Stimulated activated CD8-positive, alpha-beta memory T cell treated with anti-CD3 and anti-CD28 coated beads, Interleukin-2, amount 100 ng/mL, for 1 hour (primary cell): ENCODE measurements at places on chromosomes 13 and 19.
A peak's percentile ranks its signal among the peaks of the same experiment; 100 is the strongest.

GRCh38 chr19:58395979-58396627, 647 bp downstream of the RNF225 start:
- no peak for DNase-seq

DNA sequence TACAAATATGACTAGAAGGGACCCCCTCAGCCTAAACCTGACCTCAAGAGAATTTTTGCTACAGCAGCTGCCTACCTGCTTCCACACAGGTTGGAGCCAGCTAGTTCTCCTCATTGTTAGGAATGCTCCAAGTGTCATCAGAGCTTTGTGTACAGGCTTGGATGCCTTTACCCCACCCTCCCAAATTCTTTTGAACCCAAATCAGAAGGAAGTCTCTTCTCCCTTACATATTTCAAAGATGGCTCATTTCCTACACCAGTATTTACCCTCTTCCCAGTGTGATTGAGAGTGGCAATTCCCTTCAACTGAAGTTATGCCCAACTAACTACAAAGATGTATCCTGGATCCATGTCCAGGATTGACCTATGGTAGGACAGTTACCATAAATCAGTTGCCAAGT, 323.2 kb downstream of the OXGR1 start:
- DNase-seq = no peak

- DNase-seq = no peak
Observed at GRCh38 chr13:27919934-27920676, at the start of gene PDX1. Gene PDX1, plus strand, starts transcription at chr13:27920000. Its CDS starts 139 bp downstream, at chr13:27920139.

GRCh38 chr19:42401365-42402303, 11.5 kb upstream of the CNFN start:
- DNase-seq = peak; percentile 57

DNA sequence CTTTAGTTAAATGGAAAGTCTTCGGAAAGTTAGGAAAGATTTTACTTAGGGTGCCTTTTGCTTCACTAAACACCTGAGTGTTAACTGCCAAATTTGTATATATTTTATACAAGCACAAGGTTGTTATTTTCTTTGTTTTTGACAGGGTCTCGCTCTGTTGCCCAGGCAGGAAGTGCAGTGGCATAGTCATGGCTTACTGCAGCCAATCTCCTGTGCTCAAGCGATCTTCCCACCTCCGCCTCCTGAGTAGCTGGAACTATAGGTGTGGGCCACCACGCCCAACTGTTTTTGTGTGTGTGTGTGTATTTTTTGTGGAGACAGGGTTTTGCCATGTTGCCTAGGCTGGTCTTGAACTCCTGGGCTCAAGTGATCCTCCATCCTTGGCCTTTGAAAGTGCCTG, 16.2 kb downstream of the KCTD4 start:
- no peak for DNase-seq

DNA sequence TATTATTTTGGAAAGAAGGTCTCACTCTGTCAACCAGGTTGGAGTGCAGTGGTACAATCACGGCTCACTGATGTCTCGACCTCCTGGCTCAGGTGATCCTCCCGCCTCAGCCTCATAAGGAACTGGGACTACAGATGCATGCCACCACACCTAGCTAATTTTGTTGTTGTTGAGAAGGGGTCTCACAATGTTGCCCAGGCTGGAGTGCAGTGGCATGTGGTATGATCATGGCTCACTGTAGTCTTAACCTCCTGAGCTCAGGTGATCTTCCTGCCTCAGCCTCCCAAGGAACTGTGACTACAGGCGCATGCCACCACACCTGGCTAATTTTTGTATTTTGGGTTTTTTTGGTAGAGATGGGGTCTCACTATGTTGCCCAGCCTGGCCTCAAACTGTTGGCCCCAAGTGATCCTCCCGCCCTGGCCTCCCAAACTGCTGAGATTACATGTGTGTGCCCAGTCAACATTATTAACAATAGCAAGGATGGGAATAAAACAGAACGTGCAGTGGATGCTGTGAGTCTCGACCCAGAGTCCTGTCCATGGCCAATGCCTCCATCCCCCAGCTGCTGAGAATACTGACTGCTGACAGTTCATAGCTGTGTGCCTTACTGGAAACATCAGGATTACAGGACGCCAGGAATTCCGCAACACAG, 5.4 kb upstream of the MBD3L3 start:
- no peak for DNase-seq

DNA sequence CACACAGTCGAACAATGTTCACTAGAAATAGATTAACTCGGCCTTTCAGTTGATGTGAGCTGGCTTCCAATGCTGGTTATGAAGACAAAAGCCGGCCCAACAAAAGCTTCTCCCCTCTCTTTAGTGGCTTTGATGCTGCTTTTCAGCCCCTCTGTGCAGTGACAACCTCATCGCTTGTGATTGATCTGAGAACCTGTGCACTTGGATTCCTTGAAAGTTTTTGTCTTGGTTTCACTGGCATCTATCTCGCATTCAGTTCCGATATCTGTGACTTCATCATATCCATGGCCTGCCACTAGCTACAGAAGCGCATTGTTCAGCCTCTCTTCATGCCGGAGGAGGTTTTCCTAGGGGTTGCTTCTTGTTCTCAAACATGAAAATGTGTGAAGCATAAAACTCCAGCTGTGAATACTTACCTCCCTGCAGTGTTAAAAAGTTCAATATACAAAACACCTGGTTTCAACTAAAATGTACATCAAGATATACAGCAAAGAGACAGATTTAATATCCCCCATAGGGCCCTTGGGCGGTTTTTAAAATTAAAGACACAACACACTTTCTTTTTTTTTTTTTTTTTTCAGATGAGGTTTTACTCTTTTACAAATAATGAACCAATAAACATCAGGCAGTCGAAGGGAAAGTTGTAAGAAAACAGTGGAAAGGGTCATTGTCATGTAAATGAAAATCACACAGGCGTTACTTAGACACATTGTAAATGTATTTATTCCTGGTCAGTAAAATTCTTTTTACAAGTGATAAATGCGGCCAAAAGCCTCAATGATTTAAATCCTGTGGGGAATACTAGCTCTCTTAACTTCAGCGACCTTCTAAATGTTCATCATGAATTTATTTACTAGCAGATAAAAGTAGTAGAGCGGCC, 1252.8 kb downstream of the EFNB2 start:
- DNase-seq = no peak

GRCh38 chr19:51114087-51114729, 6.0 kb upstream of the CTU1 start:
- no peak for DNase-seq

DNA sequence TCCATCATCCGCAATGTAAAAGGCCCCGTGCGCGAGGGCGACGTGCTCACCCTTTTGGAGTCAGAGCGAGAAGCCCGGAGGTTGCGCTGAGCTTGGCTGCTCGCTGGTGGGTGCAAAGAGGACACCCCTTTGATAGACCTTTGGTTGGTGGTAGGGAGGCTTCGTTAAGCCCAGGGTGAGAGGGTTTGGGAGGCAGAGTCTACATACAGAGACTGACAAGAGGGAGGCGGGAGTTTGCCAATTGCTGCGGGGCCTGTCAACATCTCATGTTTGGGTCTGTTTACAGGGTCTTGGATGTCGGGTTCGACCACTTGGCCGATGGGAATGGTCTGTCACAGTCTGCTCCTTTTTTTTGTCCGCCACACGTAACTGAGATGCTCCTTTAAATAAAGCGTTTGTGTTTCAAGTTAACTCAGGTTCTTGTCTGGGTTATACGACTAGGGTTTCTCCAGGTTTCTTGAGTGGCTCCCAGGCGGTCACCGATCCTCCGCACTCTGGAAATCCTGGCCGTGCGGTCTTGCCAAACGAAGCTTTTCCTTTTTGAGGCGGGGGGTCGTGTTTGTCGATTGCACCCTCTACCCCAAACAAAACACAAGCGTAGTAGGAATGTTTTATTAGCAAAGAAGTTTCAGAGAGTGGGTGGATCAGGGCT, 816 bp downstream of the RPS28 start:
- DNase-seq = no peak

DNA sequence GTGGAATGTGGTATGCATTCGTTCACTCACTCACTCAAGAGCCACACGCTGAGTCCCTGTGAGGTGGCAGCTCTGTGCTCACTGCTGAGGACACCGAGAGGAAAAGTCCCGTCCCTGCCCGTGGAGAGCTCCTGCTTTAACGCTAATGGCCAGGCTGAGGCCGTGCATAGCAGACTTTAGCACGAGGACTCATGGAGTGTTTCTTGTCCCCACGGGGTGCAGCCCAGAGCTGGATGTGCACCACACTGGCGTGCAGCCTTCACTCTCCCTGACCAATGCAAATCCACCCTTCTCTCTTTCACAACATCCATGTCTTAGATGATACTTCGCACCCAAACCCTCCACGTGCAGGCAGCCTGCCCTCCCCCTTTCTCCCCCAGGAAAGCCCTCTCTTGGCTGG, 159.6 kb upstream of the ZNF536 start:
- no peak for DNase-seq

DNA sequence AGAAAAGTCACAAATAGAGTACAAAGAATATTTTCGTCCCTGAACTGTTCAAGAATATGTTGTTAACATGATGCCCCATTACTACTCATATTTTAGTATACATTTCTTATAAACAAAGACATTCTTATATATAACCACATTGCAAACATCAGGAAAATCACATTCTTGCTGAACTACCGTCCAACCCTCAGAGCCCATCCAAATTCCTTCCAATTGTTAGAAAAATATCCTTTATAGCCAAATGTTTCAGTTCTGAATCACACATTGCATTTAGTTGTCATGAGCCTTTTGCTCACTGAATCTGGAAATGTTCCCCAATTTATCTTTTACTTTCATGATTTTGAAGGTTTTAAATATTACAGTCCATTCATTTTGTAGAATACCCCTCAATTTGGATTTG, 467.8 kb upstream of the ARGLU1 start:
- DNase-seq = no peak

- peak; percentile 12 for DNase-seq
Observed at GRCh38 chr13:26785838-26786630, 25.4 kb upstream of the GPR12 start.

DNA sequence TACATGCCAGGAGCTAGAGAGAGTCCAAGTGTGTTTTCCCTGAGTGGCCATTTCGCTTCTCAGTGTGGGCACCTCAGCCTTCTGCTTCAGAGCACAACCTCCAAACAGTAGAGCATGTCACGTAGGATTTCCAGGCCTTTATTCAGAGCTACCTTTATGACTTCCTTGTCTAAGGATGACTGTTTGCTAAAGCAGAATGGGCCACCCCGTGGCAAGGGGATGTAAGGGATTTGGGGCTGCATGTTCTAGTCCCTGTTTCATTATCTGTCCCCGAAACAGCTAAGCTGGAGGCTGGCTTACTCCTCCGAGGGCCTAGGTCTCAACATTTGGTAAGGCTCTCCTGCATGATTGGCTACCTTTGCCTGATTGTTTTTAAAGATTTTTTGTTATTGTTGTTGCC, 6.0 kb downstream of the RNASEH2B start:
- DNase-seq = no peak

GRCh38 chr13:20340136-20340758, 108.1 kb upstream of the GJB6 start:
- no peak for DNase-seq

DNA sequence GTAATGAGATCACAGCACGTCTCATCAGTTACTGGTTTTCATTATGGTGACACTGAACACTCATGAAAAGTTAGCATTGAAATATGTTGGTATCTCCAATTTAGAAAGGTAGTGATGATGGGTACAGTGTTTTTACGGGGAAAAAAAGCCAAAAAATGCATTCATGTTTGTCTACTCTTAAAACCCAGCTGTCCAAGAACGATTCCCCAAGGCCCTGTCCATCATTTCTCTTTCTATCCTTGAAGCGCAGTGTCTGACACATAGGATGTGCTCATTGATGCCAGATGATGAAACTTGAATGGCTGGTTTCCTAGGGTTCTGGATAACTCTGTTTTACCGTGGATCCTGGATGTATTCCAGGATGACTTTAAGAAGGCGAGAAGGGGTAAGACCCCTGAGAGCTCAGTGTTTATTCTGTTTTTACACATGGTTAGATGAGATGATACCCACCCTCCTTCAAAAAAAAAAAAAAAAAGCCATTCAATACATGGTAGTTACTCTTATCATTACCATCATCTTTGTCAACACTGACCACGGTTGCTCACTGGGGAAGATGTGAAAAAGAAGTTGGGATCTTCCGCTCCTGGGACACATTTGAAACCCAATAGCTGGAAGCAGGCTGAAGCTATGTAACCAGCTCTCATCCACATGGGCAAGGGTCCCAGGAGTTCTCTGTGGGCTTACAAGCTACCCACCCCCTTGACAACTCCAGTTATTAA, 22.5 kb downstream of the SERP2 start:
- no peak for DNase-seq

GRCh38 chr13:54945973-54946372, 1917.4 kb downstream of the OLFM4 start:
- no peak for DNase-seq

- DNase-seq = no peak
Observed at GRCh38 chr19:14002571-14003250, 3.4 kb downstream of the RFX1 start.

DNA sequence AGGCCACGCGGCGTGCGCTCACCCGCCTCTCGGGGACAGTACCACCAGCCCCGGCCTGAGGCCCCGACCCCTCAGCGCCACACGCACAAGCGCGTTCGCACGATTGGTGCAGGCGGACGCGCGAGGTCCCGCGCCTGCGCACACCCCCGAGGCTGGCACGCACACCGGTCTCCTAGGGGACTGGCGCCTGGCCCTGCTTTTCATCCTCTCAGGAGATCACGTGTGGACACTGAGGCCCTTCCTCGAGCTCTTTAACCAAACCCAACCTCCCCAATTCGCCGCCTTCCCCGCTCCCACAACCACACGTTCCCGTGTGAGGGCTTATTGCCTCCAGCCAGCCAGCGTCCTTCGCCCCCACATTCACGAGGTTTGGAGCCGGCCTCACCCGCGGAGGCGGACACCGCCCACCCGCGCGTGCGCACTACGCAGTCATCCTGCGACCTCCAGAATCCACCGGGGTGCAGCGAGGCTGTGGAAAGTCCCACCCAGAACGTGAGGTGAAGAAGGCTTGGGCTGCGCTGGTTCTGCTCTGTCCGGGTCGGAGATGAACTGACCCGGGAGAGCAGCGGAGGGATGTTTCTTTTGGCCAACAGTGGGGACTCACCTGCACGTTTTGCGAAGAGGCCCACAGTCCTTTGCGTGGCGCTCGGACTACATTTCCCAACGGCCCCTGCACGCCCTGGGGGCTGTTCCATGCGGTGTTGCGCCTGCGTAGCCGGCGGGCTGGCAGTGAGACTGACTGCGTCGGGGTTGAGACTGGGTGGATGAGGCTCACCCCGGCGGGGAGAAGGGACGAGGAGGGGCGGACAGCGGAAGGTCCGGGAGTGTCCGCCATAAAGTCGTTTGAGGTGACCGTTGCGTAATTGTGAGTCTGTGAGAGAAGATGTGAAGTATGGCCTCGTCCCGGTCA, 539 bp upstream of the ZNF667 start:
- DNase-seq = peak; percentile 34
